AG09319 (cell line): ENCODE measurements at places on chromosomes 12 and 14.

DNA sequence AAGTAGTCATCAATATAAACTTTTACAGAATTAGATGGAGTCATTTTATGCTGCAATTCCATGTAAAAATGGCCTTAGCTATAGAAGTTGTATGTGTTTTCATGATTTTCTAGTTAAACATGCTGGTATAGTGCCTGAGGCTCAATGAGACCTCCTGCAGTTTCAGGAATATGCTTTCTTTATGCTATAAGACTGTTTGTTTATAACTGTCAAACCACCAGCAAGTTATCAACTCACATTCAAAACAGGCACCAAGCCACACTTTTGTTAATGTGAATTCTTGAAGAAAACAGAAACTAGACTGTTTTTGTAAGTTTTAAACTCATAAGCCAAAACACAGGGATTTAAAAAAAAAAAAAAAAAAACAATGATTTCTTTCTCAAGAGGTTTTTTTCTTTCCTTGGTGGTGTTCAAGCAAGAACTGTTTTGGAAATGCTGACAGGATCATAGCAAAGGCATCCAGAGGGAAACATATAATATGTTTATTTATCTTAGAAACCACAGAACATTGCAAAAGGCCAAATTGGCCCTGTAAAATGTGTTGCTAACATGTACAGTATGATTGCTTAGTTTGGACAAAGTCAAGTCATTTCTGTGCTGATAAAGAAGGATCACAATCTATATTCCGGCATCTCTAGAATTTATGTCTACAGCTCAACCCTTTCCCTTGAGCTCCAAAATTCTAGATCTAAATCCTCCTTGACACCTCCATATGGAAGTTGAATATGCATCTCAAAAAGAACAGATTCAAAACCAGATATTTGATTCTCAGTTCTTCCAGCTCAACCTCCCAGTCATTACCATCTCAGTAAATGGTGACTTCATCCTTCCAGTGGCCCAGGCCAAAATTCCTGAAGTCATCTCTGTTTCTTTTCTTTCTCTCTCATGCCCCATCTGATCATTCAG, 29.0 kb upstream of the LUM start:
- DNase-seq = peak; percentile 88

GRCh38 chr12:26331960-26332359, 136.6 kb downstream of the SSPN start:
- DNase-seq = no peak

DNA sequence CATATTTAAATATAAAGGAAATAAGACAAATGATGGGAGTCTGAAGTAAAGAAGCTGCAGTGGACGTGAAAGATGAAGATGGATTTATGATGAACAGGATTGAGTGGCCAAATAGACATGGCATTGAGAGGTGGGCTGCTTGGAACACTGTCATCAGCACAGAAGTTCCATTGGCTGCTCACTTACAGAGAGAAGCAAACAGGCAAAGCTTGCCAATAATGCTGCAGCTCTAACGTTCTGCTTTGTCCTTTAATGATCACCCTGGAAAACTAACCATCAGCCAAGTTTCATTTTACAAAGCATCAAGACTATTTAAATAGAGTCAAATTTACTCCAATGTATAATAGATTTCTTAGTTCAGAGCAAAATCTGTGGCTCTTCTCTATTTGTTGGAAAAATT, 721.4 kb downstream of the TMTC2 start:
- DNase-seq = no peak

- DNase-seq = no peak
These were observed 11.3 kb downstream of the C3AR1 start for GRCh38 chr12:8054816-8055215.

DNA sequence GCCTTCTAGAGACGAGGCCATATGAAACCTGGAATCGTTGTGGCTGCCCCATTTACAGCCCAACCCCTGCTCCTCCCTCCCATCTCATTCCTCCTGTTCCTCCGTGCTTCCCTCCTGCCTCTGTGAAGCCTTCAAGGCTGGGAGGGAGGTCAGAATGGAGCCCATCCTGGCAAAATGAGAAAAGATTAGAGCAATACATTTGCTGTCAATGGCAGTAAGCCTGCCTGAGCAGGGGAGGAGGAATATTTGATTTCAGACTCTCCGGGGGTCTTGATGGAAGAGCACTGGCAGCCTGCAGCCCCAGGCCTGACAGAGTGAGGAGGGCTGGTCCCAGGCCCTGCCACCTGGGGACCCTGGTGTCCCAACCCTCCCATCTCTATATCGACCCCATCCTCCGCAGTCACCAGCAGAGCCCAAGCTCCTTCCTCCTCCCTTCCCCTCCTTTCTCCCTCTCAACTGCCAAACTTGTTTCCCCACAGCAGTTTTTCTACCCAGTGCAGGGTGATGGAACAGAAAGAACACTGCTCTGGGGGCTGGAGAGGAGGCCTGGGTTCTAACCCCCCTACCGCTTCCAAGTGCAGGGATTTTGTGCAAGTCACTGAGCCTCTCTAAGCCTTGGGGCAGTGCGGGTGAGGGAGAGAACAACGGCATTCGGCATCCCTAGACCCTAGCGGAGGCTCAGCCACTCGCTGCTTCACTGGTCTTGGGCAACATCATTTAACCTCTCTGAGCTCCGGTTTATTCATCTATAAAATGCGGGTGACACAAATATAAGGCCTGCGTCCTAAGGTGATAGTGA, 16.0 kb upstream of the RACGAP1 start:
- no peak for DNase-seq

DNA sequence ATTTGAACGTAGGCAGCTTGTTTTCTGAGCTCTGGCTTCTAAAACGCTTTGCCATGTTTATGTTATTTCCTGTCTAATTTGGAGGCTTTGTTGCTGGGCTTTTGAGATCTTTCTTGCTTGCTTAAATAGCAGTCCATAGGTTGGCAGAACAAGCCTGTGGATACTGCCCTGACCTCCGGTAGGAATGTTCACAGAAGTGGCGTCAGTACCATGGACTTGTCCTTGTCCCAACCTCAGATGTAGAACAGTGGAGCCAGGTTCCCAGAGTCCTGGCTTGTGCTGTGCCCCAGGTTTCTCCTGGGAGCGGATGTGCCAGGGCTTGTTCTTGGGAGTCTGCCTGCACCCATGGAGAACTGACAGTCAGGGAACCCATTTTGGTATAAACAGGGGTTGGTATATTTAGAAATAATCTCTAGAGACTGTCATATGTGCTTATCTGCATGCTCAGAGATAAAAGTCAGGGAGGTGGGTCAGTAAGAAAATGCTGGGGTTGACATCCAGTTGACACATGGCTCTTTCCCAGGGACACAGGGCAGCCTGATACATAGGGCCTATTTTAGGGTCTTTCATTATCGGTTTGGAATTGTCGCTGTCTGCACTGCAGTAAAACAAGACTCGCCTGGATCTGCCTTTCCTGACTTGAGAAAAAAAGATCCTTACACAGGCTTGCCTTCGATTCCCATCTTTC, 22.9 kb downstream of the CACNA1C start:
- DNase-seq = no peak

DNA sequence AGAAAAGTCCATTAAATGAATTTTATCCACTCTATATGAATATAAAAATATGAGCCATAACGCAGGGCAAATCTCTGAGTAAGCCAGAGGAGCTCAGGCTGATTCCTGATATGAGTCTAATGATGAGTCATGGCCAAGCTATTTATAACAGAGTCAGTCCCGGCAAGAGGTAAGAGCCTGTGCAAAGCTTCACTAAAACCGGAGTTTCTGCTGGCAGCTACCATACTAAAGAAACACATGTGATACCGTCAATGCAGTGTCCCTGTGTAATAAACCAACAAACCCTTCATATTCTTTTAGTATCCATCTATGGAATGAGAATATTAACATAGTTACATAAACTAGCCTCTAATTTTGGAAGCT, 319.4 kb downstream of the KCNC2 start:
- DNase-seq = peak; percentile 19

GRCh38 chr12:31005944-31006361, 67.7 kb upstream of the DDX11 start:
- DNase-seq = no peak

DNA sequence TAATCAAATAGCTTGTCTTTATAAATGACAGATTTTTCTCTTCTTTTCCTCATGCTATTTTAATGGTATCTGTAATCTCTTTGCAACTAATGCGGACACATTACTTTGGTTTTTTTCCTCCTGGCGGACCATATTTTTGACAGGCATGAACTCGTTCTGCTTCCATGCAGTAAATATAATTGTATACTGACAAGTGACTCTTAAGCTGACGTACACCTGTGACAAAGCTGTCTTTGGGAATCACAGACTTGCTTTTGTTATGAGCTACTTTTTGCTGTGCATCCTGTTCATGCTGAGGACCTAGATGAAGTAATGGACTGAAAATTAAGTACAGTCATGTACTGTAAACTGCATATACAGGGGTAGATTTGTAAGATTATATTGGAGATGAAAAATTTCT, 434.3 kb upstream of the TMTC1 start:
- DNase-seq = no peak

- no peak for DNase-seq
These were observed 10.3 kb upstream of the KRT2 start for GRCh38 chr12:52662093-52662917.

GRCh38 chr12:32043928-32044549, 62.6 kb upstream of the BICD1 start:
- no peak for DNase-seq

DNA sequence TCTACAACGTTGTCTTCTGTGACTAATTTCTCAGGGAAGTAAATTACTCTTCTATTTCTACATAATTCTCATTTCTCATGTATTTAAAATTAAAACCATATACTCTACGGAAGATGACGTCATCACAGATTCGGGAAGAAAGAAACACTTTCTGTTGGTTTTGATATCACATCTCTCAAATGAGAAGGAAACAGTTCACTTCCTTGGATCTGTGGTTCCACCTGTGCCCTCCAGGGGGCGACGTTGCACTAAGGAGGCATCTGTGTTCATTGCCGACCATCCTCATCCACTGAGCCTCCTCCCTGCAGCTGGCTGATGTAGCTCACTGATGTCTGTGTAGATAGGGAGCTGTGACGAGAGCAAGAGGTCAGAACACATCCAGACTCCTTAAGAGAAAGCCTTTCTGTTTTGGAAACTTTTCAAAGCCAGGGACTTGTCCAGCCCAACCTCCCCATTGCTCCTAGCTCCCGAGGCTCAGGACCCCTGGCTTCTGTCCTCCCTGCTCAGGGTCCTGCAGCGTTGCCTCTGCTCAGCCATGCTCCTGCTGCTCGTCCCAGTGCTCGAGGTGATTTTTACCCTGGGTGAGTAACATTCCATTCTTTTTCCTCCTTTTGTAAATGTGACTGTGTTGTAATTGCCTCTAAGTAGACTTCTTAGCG, 172.7 kb upstream of the OR4E1 start:
- DNase-seq = no peak

DNA sequence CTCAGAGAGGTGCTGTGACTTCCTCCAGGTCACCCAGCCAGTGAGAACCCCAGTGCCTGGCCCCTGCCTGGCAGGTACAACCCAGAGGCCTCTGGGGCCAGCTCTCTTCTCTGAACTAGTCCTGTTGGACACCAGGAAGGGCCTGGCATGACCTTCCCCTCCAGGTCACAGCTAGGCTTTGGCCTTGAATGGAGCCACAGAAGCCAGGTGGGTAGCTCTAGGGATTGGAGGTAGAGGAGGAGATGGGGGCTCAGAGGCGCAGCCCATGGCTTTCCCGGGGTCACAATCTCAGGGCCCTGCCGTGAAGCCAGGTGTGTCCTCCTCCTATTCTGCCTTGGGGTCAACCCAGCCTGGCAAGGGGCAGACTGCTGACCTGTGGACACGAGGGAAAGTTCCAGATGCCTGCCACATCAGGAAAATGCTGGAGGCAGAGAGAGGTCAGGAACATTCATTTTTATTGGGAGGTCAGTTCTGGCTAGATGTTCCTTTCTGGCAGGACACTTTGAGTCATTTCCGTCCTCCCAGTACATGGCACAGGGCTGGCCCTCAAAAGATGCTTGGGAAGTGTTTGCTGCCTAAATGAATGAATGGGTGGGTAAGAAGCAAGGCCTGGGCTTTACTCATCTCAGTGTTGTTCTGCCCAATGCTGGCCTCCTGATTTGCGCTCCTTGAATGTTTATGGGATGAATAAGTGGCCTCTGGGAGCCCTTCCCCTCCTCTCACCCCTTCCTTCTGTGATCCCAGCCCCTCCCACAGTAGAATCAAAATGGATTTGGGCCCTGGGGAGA, 25.4 kb downstream of the FAM222A start:
- no peak for DNase-seq

GRCh38 chr14:34580381-34580780, 40.9 kb upstream of the EAPP start:
- DNase-seq = no peak

GRCh38 chr14:93606091-93606490, 175.4 kb downstream of the UNC79 start:
- no peak for DNase-seq
